ENCODE measurements at places on chromosomes 2 and 18.
A peak's percentile ranks its signal among the peaks of the same experiment; 100 is the strongest.

GRCh38 chr18:57404345-57404744 is 30.8 kb upstream of the ONECUT2 start:
- no peak for DNase-seq

DNA sequence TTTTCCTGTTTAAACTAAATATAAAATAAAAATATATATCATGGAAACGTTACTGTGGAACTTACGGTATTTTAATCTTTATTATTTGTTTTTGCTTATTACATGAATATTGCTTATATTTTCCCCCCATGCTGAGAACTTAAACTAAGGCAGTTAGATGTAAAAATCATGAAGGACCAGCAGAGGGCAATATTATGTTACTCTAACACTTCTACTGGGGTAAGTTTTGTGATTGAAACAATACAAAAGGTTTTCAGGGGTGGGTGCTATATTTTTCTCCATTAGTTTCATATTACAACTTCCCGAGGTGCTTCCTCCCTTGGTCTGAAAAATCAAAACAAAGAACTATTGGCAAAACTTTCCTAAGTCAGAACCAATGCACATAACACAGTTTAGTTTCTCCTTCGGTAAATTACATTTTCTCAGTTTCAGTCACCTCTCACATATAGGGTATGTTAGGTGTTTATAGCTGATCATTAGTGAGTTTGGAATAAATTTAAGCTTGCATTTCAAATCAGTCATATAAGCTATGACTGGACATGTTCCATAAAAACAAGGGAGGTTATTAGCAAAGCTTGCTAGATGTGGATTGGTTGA is 54.8 kb downstream of the ZNF407 start:
- no peak for DNase-seq

GRCh38 chr2:132654968-132655367 is 15.0 kb downstream of the LYPD1 start:
- no peak for DNase-seq

- no peak for DNase-seq
Observed at GRCh38 chr2:156704617-156705016, 268.4 kb downstream of the GPD2 start.

- DNase-seq = no peak
Observed at GRCh38 chr18:70322928-70323327, 34.1 kb downstream of the SOCS6 start.

DNA sequence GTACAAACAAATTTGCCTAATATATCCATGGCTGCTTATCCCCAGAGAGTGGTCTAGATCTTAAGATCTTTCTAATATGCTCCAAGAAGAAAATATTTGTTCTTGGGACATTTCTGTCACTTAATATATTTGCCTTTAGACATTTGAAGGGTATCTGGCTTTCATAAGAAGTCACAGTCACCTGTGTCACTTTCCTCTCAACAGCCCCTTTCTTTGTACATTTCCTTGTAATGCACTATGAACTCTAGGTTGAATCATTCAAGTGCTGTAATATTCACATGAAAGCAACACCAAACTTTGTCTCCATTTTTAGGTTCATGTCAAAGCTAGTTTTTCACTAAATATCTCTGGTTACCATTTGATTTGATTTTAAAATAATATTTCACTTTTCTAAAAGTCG is 41.4 kb upstream of the NABP1 start:
- DNase-seq = no peak

DNA sequence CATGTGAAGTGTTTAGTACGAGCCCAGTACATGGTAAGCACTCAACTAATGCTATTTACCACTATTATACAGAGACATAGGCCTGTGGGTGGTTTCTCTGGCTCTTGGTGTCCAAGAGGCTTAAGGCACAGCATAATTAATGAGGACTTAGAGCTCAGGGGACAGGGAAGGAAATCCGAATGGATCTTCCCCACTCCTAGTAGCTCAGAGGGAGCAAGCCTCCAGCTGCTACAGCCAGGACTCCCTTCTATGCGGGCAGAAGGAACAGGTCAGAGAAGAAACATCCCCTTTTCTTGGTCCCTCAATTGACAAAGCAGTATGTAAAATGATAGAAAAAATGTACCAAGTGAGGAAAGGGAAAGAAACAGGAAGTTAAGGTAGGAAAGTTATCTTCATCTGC is 261.3 kb upstream of the STON1 start:
- DNase-seq = no peak

DNA sequence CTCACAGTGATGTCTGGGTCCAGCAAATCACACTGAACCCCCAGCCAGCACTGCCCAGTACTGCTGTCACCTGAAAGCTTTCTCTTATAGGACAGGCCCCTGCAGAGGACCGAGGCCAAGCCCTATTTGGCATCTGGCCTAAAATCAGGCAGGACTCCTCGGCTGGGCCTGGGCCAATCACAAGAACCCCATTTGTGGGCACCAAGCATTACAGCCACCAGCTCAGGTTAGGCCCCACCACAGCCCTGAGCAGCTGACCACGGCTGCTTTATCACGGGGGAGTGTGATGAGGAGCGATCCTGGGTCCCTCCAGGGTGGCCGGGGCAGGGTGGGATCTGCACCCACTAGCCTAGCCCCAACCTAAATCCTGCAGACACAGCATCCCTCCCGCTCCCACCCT is 8.2 kb downstream of the BIN1 start:
- DNase-seq = no peak

- no peak for DNase-seq
Observed at GRCh38 chr18:245282-245847, 22.5 kb downstream of the THOC1 start.

GRCh38 chr2:150429384-150429961 is 58.0 kb downstream of the RND3 start:
- no peak for DNase-seq

DNA sequence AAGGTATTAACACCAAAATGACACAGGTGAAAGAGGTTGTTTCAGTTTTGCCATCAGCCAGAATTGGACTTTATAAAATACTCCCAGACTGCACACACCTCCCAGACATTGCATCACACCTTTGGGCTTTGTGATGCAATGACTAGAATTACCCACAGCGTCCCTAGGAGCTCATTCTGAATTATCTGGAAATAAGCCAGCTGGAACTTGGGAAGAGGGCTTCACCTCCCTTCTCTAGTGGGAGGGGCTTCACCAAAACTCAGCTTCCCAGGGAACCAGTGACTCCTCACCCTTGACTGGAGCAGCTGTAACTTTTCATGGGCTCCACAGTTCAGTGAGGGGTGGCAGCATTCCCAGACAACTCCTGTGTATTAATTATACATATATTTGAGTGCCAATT is 83.1 kb upstream of the BZW1 start:
- no peak for DNase-seq

DNA sequence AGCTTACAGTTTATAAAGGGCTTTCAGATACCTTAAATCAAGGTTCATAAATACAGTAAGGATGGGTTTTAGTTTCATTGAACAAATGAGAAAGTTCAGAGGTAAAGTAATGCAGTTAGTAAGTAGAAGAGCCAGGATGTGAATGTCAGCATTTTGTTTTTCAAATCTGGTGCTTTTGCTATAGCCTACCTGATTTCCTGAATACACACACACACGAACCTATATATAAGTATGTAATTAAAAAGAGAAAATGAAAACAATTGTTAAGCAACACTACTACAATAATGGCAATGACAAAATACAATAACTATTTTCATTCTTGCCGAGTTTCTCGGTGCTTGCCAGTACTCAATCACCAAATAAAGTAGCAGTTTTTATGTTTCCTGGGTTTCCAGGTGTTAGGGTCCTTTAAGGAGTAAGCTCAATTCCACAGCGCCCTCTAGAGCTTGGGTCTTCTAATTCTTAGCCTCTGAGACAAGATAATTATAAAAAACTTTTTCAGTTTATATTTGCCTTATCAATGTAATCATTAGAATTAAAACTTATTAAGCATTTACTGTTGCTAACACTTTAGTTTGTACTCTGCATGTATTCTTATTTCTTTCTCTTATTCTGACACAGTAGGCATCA is 512.9 kb upstream of the ACVR2A start:
- peak; percentile 67 for DNase-seq

DNA sequence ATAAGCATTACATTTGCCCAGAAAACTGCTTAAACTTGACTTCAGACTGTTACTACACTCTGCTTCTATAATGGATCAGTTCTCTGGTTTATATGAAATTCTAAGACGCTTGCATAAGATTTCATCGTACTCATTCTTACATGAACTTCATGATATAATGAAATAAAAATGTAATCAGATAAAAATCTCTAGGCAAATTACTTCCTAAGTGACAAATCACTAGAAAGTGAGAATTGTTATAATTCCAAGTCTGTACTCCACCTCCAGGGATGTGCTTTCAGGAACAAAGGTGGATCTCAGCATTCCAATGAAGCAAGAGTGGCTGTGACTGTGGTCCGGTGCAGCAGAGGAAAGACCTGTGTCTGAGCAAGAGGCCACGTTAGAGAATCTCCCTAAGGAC is 226.2 kb downstream of the PIEZO2 start:
- no peak for DNase-seq

GRCh38 chr2:3725458-3726250 is 22.3 kb downstream of the DCDC2C start:
- DNase-seq = no peak

- no peak for DNase-seq
Observed at GRCh38 chr2:179682756-179683155, 178.7 kb downstream of the ZNF385B start.

DNA sequence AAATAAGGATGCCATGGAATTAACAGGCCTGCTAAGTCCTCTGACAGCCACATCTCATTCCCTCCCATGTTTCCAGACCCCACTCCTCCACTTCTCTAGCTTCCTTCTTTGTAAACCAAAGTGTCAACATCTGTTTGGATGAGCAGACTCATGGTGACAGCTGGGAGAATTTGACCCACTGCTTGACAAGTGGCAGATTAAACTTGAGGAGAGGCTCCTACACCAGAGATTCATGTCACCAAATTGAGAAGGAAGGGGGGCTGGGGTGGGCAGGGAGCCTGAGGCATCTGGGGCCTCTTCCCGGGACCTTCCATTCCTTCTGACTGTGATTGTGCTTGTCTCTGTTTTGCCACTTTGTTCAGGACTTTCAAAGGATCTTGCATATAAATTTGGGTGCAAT is 41.0 kb upstream of the IGFBP5 start:
- DNase-seq = no peak

GRCh38 chr2:44950646-44951045 is 9.1 kb downstream of the SIX3 start:
- DNase-seq = no peak

DNA sequence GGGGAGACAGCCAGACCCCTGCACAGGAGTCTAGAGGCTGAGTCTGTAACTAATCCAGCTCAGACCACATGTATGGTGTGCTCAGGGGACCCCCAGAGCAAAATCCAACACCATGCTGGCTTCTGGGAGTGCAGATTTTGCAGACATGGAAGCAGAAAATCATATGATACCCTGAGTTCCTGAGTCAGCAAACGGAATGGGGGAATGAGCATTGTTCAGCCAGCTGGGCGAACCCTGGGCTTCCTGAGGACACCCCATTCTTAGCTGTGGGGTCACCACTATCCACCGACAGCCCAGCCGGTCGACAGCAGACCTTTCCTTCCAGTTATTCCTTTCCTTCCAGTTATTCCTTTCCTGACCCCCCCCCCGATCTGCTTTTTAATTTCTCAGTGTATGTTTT is 322.9 kb downstream of the GBX2 start:
- DNase-seq = no peak

DNA sequence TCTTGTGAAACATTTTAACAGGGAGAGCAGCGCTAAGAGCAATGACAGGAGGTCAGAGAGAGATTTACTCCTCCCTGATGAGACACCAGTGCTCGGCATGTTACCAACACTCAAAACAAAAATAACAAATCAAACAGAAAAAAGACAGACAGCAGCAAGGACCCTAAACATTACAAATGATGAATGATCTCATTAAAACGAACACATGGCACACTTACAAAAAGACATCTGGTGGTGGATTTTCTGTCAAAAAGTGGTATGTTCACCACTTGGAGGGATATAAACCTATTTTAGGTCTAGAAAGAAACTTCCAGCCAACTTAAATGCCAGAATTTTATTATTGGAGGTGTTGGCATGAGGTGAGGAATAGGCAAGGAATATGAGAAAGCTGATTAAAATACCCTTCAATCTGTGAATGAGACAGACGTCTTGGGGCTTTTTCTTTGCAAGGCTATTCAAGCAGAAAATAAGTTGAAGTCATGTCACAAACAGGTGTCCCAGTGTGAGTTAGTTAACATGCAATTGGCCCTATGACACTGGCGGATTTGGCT is 112.8 kb downstream of the PRELID3A start:
- no peak for DNase-seq

GRCh38 chr18:67788310-67789164 is 272.0 kb upstream of the DSEL start:
- no peak for DNase-seq

- no peak for DNase-seq
Observed at GRCh38 chr2:205937211-205937610, 148.8 kb downstream of the INO80D start.

DNA sequence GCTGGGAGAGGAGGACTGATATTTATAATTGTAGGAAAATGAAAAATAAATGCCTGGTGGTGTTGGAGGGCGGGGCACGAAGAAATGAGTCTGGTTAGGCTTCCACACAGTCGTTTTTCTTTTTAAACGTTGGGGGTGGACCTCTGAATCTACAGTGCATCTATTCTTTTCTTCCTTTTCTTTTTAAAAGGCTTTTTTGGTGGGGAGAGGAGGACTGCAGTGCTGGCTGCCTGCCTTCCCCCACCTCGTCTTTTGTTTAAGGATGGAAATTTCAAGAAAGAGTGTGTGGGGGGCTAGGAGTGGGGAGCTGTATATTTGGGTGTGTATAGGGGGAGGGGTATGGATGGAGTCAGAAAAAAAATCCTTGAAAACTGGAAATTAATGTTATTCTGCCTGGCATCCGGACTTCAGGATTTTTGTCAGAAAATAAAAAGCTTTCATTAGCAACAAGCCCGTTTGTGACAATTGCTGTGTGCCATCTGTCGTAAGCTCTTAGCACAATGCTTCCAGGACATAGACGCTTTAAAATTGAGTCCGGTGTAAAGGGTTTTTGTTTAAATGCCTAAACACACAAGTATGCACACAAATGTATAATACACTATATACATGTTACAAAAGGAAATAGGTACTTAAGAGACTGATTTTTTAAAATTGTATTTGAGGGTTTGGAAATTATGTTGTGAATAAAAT is 1.1 kb downstream of the MAP2 start:
- no peak for DNase-seq

DNA sequence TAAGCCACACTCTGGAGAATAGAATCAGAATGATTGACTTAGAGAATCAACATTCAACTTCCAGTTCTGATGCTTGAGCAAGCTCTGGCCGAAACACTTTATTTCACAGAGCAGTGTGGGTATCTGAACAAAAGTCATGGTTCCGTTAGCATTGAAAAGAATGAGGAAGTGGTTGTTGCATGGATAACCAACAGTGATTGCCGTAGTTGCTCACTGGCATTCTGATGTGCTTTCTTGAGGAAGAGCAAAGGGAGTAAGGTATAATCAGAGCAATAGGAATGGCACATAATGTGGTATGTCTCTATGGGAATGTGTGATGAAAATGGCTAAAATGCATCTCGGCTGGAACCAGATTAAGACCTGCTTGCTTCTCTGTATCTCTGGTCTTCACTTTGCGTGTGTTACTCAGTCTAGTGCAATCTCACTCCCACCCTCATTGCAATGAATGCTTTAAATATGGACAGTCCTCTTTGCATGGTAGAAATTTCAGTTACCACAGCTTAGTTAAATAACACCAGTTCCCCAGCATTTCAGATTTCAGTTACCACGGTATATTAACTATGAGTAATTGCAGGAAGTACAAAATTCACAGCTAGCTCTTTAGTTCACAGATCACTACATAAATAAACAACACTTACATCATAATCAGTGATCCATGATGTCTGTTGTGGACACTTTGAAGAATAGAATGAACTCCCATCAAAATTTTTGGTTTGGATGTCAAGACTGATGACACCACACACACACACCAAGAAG is 7.8 kb upstream of the RAB12 start:
- DNase-seq = no peak

- DNase-seq = no peak
Observed at GRCh38 chr2:152790883-152791282, 72.5 kb downstream of the ARL6IP6 start.

Data from activated naive CD4-positive, alpha-beta T cell treated with anti-CD3 and anti-CD28 coated beads, Interleukin-2, amount 10 ng/mL, durations not matched to agents 7 days and 5 days (primary cell).